ENCODE measurements at places on chromosomes 13 and 19.

GRCh38 chr13:96822895-96823294 is 171.4 kb downstream of the OXGR1 start:
- DNase-seq = peak; percentile 68

DNA sequence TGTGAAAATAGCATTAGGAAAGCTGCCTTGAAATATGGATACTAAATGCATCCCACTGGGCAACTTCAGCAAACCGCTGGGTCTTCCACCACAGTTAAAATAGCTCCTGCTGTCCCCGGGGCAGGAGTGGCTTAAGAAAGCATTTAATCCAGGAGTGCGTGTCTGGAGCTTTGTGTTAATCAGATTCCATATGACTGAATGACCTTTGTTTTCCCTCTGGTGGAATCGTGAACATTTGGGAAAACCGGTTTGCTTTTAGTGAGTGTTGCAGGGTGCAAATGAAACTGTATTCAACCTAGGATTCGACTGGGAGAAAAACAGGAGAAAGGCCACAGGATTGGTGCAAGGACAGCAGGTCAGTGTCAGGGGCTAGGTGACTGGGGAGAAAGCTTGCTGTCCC is 237.6 kb upstream of the MAB21L1 start:
- DNase-seq = no peak

GRCh38 chr19:791567-792305 is 5.5 kb upstream of the PTBP1 start:
- DNase-seq = no peak

- DNase-seq = no peak
Observed at GRCh38 chr13:73273745-73274144, 214.9 kb downstream of the KLF5 start.

GRCh38 chr13:47502166-47502565 is 498.9 kb downstream of the SUCLA2 start:
- DNase-seq = no peak

DNA sequence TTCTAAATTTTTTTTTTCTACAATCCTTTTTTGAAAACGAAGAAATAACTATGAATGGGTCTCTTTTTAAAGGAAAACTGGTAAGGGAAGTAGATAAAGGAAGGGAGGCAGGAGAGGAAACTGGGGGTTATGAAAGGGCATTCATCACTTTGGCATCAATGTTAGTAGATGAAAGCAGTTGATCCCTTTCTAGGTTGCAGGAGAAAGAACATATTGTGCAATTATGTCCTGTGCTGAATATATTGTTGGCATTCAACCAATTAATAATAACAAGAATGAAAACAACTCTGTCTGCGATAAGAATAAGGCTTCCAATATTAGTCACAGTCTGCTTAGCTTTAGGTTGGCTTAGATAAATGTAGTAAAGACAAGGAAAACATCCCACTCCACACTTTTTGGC is 796.8 kb upstream of the KLHL1 start:
- no peak for DNase-seq

GRCh38 chr13:28031896-28032288 is 43.4 kb upstream of the URAD start:
- no peak for DNase-seq

- no peak for DNase-seq
Observed at GRCh38 chr13:38617936-38618335, 68.9 kb upstream of the FREM2 start.

- DNase-seq = no peak
Observed at GRCh38 chr19:36986601-36987000, 70.5 kb downstream of the ZNF568 start.

DNA sequence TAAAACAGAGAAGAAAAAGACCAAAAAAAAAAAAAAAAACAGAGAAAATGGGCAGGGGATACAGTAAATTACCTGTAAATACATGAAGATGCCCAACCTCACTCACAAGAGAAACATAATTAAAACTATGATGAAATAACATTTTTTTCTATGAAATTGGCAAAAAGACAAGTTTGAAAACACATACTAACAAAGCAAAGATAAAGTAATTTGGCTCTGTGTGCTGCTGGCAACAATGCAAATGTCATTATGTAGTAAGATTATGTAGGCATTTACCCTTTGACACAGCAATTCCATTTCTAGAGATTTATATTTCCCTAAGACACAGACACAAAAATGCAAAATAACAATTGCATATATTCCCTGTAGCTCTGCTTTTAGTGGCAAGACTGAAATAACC is 20.2 kb downstream of the ZC3H13 start:
- DNase-seq = no peak

GRCh38 chr13:75705395-75705794 is 69.3 kb downstream of the LMO7 start:
- DNase-seq = peak; percentile 73

DNA sequence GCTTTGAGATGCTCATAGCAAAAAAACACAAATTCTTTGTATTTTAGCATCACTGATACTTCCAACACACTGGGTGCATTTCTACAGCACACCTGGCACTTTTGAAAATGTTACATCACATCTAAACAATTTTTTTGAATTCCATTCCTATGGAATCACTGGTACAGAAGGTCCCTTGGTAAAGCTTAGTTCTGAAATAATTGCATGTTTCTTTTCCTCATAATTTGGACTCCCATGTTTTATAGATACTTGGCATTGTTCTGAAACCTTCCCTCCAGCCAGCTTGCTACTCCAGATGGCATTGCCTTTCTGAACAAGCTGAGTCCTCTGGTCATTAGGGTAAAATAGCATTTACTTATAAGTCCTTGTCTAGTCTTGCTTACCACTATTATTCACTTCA is 481.3 kb upstream of the GPC6 start:
- peak; percentile 5 for DNase-seq

GRCh38 chr13:73334445-73334844 is 275.6 kb downstream of the KLF5 start:
- peak; percentile 79 for DNase-seq

GRCh38 chr13:100522618-100523309 is 65.8 kb downstream of the GGACT start:
- no peak for DNase-seq

DNA sequence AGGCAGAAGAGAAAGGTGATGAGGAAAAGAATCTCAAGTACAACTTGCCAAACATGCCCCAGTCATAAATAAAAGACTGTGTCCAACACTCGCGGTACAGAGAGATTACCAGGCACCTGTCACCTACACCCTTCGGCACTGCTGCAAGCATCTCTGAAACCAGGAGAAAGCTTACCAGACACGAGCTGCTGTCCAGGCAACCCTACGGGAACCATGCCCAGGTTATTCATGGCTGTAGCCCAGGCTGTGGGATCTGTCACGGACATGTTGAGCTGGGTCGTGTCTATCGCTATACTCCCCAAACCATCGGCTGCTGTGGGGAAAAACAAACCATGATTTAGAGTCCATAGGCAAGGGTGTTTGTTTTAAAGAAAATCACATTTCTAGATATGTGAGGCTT is 375.0 kb downstream of the ENOX1 start:
- DNase-seq = no peak

DNA sequence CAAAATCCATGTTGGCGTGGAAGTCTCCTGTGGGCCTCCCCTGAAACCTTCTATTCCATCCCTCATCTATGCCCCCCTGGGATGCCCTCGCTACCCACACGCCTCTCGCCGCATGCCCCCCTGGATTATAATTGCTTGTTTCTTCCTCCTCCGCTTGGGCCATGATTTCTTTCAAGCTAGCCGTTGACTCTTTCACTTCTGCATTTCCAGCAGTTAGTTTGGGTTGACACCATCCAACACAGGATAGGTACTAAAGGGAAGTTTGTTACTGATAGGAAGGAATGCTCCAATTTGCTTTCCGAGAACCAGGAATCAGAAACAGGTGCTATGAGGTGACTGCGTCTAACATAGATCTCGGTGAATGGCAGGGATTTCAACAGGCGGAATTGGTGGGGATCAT is 7.7 kb upstream of the SLC25A15 start:
- no peak for DNase-seq

GRCh38 chr19:44986389-44986788 is 14.9 kb upstream of the RELB start:
- no peak for DNase-seq

- DNase-seq = no peak
Observed at GRCh38 chr19:13968999-13969398, 16.7 kb downstream of the DCAF15 start.

- peak; percentile 54 for DNase-seq
Observed at GRCh38 chr13:109945206-109945960, 159.0 kb upstream of the IRS2 start.

DNA sequence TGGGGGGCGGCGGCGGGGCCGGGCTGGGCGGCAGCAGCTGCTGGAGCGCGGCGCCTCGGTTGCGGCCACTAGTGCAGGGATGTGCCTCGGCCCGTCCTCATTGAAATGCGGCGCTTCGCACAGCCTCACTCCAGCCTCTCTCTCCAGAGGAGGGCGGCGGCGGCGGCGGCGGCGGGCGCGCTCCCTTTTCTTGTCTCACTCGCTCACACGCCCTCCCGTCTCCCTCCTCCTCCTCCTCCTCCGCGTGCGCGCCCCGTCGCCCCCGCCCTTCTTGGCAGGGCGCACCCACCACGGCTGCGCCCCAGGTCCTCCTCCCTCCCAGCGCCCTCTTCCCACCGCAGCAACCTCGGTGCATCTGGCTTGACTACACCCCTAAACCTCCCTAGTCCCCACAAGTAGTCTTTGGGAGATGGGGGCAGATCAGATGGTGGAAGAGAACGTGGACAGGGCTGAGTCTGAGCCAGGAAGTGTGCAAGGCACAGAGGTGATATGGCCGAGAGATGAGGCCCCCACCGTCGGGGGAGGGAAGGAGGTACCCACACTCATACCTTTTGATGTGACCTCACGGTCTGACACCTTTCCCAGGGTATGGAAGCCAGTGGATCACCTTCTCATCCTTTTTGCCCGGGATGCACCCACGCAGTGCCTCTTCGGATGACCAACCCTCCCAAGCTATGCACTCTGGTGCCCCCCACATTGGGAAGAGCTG is at the start of gene DCLK1:
Gene DCLK1, minus strand, starts transcription at position 161 of the 709 bp plus-strand sequence.
- peak; percentile 25 for DNase-seq

GRCh38 chr19:18586306-18586705 is 2.3 kb upstream of the REX1BD start:
- no peak for DNase-seq

- no peak for DNase-seq
Observed at GRCh38 chr13:45021250-45021649, 31.9 kb downstream of the GPALPP1 start.

DNA sequence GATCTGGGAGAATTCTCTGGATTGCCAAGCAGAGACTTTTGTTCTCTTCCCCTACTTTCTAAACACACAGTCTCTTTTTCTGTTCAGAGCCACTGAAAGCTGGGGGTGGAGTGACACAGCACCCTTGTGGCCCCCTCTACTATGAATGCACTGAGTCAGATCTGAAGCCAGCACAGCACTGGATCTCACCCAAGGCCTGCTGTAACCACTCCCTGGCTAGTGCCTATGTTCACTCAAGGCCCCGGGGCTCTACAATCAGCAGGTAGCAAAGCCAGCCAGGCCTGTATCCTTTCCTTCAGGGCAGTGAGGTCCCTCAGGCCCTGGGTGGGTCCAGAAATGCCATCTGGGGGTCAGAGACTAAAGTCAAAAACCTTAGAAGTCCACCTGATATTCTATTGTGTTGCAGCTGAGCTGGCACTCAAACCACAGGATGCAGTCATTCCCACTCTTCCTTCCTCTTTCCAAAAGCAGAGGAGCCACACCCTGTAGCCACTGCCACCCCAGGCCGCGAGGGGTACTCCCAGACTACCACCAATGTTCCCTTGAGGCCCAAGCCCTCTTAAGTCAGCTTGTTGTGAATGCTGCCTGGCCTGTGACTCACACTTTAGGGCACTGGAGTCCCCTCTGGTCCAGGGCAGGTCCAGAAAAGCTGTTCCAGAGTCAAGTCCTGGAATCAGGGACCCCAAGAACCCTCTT is 110.1 kb upstream of the RXFP2 start:
- DNase-seq = peak; percentile 40

GRCh38 chr13:43374621-43375020 is 351.2 kb downstream of the DNAJC15 start:
- no peak for DNase-seq

- no peak for DNase-seq
Observed at GRCh38 chr19:10516671-10517286, 468 bp downstream of the S1PR5 start.

- DNase-seq = no peak
Observed at GRCh38 chr19:42441049-42441445, 1.7 kb downstream of the CXCL17 start.

- no peak for DNase-seq
Observed at GRCh38 chr13:77415253-77416071, 88.6 kb upstream of the MYCBP2 start.

DNA sequence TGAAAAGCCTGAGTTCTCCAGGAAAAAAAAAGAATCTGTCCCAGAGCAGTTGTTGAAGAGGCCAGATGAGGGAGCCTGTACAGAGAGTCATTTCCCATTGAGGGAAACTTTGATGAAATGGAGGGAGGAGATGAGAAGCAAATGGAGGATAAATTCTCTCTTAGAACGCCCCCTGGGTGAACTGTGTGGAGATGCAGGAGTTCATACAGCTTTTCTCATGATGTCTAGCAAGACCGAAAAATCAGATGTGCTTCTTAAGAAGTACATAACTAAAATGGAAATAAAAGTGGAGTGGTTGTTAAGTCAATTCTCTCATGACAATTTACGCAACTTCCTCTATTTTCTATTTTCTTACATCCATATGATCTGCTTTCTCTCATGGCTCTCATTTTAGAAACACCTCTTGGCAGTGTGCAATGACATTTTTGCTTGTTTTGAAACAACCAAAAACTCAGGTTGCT is 1263.1 kb downstream of the PCDH9 start:
- DNase-seq = peak; percentile 36

DNA sequence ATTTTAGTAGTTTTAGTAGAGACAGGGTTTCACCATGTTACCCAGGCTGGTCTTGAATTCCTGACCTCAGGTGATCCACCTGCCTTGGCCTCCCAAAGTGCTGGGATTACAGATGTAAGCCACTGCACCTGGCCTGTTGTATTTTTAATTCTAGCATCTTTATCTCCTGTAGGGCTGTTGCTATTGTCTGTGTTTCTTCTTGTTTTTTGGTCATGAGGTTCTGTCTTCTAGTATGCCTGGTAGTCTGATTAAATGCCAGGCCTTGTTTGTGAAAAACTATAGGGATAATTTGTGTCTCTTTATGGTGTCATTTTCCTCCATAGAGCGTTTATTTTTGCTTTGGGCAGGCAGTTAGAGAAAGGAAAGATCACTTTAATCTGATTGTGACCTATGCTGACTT is 3.1 kb downstream of the ARHGEF18 start:
- no peak for DNase-seq

- DNase-seq = no peak
Observed at GRCh38 chr19:7669641-7670040, 792 bp downstream of the RETN start.

Measured in MCF 10A (cell line).